Vagina (tissue), 2 donors: ENCODE measurements at places on chromosomes 6 and 20.

DNA sequence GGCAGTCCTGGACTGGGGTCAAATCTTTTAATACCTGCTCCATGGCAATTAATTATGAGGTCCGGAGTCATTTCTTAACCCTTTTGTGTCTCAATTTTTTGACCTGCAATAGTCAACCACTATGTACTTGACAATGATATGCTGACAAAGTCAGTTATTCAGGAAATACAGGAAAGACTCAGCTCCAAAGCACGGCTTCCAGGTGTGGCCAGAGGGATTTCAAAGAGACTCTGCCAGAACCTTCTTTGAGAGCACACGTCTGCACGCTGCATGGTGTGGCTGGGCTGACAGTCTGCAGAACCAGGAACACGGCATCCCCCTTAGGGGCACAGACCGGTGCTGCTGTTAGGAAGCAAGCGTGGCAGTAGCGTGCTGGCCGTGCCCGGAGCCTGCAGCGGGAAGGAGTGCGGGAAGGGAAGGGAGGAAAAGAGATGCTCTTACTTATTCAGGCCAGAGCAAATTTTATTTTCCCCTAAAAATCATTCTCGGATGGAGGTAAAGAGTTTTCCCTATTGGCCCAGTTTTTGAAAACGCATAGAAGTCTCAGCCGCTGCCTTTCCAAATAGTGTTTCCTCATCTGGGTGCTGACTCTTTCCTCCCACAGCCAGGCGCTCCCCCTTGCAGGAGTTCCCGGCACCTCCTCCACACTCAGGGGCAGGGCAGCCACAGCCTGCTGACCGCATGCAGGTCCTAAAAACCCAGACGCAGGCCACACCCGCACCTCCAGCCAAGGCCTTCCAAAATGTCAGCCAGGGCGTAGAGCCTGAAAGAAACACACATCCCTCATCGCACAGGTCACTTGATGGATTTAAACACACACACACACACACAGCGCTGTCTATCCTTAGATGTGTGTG, 187.4 kb upstream of the SNX9 start:
- DNase-seq, result no peak

DNA sequence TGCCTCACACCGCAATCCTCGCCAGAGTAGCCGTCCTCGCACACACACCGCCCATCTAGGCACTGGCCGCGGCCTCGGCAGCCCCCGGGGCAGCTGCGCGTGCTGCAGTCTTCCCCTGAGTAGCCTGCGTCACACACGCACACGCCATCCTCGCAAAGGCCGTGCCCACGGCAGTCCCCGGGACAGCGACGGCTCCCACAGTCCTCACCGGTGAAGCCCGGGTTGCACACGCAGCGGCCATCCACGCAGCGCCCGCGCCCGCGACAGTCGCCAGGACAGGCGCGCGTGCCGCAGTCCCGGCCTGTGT, 13.1 kb downstream of the TNXB start:
- no peak for DNase-seq

GRCh38 chr20:62975812-62976508, 23.5 kb downstream of the SLC17A9 start:
- DNase-seq, result no peak

DNA sequence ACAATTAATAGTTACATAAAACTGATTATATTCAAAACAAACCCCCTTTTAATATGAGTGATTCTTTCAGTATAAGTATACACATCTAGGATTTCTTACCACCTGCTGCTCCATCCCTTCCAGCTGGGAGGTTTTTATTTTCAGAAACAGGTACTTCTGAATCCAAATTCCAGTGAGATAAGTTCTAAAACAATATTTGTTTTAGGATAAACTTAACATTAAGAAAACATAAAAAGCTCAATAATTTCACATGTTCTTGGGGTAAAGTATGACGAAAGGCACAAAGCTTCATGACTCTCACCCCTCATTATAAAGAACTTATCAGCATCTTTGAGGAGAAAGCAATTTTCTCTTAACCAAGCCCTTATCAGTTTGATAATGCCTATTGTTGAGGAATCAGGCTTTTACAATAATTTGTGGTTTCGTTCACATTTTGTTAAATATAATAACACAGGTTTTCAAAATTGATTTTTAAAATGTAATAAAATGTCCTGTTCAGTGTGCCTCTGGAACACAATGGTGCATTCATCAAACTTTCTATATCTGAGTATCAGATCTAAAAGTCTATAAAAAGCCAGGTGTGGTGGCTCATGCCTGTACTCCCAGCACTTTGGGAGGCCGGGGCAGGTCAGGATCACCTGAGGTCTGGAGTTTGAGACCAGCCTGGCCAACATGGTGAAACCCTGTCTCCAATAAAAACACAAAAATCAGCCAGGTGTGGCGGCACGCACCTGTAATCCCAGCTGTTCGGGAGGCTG, 4.3 kb downstream of the FAM217A start:
- no peak for DNase-seq

DNA sequence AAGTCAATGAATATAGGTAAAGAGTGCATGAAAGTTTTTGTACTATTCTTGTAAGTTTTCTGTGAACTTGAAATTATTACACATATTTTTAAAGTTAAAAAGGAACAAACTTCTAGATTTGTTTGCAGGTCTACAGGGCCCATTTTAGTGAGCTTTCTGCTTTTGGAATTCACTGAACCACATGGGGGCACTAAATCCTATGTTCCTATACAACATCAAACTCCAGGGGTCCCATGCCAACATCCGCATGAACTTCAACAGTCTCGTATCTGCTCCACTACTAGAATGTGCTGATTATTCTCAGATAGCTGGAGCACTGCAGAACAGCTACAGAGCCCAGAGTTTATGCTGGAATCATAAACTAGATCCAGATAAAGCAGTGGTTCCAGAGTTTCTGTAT, 347.9 kb upstream of the SPTLC3 start:
- no peak for DNase-seq

GRCh38 chr20:50456452-50457324, 53.5 kb upstream of the PTPN1 start:
- DNase-seq, result no peak

GRCh38 chr6:34518669-34519365, 37.3 kb downstream of the SPDEF start:
- no peak for DNase-seq

- DNase-seq, result no peak
Measured at GRCh38 chr6:168711666-168712300, 270.8 kb downstream of the SMOC2 start.

GRCh38 chr6:130920969-130921368, 93.8 kb downstream of the SMLR1 start:
- DNase-seq, result no peak

DNA sequence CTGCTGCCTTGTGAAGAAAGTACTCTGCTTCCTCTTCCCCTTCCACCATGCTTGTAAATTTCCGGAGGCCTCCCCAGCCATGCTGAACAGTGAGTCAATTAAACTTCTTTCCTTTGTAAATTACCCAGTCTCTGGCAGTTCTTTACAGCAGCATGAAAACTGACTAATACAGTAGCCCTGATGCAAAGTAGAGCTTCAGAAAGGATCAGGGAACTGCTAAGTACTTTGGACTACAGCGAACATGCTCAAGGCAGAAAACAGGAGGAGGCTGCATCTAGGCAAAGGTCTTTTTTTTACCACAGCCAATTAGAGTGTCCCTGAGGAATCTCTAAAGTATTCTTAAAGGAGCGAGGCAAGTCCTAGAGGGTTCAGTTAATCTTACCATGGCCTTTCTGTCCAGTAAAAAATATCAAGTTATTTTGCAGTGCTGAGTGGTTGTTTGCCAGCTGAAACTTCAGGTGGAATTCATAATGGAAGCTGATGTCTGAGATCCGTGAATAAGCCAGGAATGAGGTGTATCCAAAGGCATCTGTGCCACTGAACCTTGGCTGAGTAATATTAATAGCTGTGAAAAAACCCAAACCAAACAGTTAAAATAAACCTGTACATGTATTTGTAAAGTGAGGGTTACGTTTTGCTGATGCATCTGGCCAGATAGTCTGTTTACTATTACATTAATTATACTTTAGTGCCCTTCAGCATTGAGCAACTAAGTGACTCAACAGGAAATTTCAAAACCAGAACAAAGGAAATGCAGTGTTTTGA, 170.4 kb downstream of the PHF3 start:
- no peak for DNase-seq

DNA sequence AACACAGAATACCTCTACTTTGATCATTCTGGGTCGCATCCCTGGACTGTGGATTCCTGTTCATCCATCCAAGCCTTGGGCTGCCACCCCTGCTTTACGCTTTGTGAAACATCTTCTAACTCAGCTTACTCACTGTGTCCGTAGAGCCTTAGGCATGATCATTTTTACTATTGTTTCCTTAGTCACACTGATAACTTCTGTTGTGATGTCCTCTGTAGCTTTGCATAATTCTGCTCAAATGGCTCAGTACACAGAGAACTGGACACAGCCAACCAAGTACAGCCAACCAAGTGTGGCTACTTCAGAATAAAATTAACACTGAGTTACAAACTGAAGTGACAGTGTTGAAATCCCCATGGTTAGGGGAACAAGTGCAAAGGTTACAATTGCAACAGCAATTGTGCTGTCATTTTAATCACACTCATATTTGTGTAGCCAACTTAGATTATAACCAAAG, 8.6 kb upstream of the FKBP1A start:
- no peak for DNase-seq

DNA sequence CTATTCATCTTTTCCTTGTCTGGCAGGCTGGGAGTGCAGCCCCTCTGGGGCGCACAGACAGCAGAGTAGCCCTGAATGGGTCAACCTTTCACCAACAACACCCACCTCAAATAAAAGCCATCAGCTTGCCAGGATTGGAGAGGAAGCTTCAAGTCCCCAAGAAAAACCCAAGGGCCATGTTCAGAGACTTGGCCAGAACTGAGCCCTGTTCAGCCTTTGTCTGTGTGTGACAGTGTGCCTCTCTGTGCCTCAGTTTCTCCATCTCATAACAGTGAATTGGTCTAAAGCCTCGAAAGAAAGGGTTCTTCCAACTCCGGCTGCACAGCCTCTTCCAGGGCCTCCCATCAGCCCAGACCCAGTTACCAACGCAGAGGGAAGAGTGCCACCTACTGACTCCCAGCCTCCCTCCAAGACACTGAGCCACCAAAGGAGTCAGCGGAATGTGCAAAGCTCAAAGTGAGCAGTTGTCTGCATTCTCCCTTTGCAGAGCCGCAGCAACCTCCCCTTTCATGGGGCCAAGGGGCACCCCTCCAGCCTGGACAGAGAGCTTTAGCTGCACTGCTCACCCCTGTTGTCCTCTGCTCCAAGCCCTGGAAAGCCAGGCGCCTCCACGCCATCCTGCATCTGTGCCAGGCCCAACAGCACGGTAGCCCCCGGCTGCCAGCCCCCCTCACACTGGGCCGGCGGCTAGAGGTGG, 82.7 kb upstream of the TOP1 start:
- no peak for DNase-seq

GRCh38 chr6:98044151-98044561, 761.1 kb upstream of the MMS22L start:
- DNase-seq, result no peak

DNA sequence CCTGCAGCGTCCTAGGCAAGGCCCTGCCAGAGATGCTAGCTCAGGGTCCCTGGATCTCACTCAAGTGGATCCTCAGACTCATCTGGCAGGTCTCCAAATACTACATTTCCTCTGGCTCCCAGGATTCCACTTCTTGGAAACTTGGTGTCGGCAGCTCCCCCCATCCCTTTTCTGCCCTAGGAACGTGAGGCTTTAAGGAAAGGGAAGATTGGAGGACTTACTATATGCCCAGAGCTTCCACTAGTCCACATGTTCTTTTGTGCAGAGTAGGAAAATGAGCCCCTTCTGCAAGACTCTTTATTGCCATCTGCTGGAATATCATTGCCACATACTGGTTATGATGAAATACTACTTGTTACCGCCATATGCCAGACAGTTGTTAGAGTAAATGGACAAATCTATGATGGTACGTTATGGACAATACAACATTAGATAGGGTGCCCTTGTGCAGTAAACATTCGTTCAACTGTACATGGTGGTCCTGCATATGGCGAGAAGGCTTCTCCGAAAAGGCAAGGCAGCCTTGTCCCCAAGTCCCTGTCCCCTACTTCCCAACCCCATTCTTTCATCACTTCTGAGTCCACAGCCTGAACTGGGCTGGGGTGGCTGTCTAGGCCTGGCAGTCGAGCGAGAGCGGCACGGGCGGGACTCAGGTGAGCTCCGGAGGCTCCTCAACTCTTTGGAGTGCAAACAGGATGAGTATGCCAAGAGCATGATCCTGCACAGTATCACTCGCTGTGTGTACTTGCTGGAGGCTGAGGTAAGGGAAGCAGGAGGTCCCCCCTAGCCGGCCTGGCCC, 780 bp downstream of the ARMC12 start:
- DNase-seq, result no peak
